Vagina (tissue), 2 donors: ENCODE measurements at places on chromosomes 2 and 18. TPM values are rescaled to one million over a fixed set of nuclear protein-coding genes. Genes with fewer than 3 reads are reported as not detected.
A peak's percentile ranks its signal among the peaks of the same experiment; 100 is the strongest.

Gene MARS2
- 8.3 TPM for total RNA-seq

Gene ALPI
- not detected for total RNA-seq

Gene HOXD3
- total RNA-seq, result 11.8 TPM

Gene MYO5B
- 22.6 TPM for total RNA-seq

Gene ITGA4
- total RNA-seq, result 4.9 TPM

Gene RBM44
- 0.98 TPM for total RNA-seq

DNA sequence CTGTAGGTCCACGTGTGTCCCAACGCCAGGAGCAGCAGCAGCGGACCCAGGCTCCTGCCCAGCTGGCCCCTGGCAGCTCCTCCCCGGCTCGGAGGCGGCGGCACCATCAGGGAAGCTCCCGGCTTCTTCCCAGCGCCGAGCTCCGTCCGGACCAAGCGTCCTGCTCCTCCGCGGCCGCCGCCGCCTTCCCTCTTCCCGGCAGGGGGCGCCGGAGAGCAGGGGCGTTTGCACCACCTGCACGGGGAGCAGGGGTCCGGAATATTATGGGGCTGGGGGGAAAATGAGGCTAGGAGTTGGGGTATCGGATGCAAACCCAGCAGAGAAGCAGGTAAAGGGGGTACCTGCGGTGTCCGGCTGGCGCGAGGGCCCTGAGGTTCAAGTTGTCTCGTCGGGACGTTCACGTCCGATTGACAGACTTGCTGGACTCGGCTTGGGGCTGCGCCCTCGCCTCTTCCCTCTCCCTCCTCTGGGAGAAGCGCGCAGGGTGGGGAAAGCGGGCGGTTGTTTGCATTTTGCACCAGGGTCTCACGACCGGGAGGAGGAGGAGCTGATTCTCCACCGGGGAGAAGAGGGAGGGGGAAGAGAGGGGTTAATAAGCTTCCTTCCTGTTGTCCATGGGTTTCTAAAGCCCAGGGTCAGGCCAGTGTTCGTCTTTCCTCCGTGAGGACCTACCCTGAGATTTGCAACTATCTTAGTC lies at the start of gene CCBE1:
Gene CCBE1 (minus strand): TSS at position 188 of the 697 bp plus-strand sequence.
- H3K4me3 ChIP-seq, result peak within 1 kb of the TSS; percentile 51
- no peaks in the 10 kb centered on the region for H3K36me3 ChIP-seq
- H3K4me1 ChIP-seq, result peaks cover 22% of the 10 kb centered on the region
- H3K27me3 ChIP-seq, result peaks cover 5% of the 10 kb centered on the region

GRCh38 chr2:17814601-17815000 lies 1.7 kb upstream of the MSGN1 start:
- H3K4me3 ChIP-seq, result no peak overlapping the region
- H3K27me3 ChIP-seq, result no peaks in the 10 kb centered on the region
- H3K4me1 ChIP-seq, result peaks cover 25% of the 10 kb centered on the region
- no peaks in the 10 kb centered on the region for H3K36me3 ChIP-seq
- peak overlapping the region; percentile 72 for H3K27ac ChIP-seq

GRCh38 chr2:230453006-230453405 lies 37.0 kb downstream of the SP100 start:
- no peak overlapping the region for H3K27ac ChIP-seq
- H3K4me1 ChIP-seq, result no peaks in the 10 kb centered on the region
- no peaks in the 10 kb centered on the region for H3K36me3 ChIP-seq

DNA sequence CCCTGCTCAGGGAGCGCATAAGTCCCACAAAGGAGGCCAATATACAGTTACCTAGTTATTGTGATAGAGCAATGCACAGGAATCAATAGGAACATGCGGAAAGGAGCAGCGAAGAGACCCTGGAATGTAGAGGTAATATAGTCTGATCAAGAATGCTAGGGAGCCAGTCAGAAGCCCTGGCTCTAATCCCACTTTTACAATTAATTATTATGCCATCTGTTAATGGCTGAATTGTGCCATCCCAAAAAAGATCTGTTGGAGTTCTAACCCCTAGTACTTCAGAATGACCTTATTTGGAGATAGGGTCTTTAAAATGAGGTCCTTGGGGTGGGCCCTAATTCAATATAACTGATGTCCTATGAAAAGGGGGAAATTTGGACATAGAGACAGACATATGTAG lies 7.7 kb upstream of the SPATS2L start:
- H3K27ac ChIP-seq, result no peak overlapping the region
- no peak for DNase-seq
- H3K4me1 ChIP-seq, result no peaks in the 10 kb centered on the region
- H3K36me3 ChIP-seq, result no peaks in the 10 kb centered on the region

- DNase-seq, result no peak
- H3K27me3 ChIP-seq, result no peaks in the 10 kb centered on the region
- H3K27ac ChIP-seq, result no peak overlapping the region
- H3K36me3 ChIP-seq, result no peaks in the 10 kb centered on the region
These were observed 47.4 kb downstream of the EXOC6B start for GRCh38 chr2:72778410-72778809.

DNA sequence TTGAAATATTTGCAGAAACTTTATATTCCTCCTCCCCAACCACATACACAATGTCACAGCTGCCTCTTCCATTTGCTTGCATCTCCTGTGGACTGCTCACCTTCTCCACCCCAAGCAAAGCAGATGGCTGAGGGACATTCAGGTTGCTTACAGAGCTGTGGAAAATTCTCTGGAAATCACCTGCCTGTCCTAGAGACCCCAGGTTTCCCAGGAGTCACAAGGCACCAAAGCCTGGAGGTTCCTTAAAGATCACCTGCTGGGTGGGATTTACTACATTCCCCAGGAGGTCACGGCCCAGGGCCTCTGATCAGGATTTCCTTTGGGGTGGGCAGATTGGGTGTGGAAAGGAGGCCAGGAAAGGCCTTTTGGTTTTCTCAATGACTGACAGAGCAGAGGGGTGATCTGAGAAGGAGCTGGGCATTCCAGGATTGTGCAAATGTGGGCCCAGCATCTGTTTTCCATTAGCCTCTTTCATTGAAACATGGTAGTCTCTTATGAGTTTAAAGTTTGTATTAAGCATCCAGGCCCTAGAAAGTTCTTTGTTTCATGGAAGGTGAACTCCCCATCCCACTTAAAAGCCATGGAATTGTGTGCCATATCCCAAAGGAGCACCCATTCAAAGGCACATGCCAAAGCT lies 410.7 kb upstream of the TNP1 start:
- H3K27ac ChIP-seq, result no peak overlapping the region
- DNase-seq, result no peak
- H3K4me3 ChIP-seq, result no peak overlapping the region
- H3K27me3 ChIP-seq, result no peaks in the 10 kb centered on the region
- no peaks in the 10 kb centered on the region for H3K36me3 ChIP-seq
- peaks cover 12% of the 10 kb centered on the region for H3K4me1 ChIP-seq

DNA sequence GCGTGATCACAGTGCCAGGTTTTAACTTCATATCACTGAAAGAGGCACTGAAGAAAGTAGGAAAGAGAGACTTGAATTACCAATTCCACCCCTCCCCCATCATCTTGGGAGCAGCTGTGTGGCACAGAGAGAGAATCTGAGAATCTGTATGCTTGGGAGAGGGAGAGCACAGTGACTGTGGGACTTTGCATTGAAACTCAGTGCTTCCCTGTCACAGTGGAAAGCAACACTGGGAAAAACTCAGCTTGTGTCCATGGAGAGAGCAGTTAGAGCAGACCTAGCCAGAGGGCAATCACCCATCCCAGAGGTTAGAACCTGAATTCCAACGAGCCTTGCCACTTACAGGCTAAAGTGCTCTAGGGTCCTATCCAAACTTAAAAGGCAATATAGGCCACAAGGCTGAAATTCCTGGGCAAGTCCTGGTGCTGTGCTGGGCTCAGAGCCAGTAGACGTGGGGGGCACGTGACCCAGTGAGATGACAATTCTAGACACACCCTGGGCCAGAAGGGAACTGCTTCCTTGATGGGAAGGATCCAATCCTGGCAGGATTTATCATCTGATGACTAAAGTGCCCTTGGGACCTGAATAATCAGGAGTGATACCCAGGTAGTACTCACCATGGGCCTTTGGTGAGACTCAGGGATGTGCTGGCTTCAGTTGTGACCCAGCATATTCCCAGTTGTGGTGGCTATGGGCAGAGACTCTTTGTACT lies 15.5 kb upstream of the ABCB11 start:
- H3K27ac ChIP-seq, result no peak overlapping the region
- DNase-seq, result no peak
- no peaks in the 10 kb centered on the region for H3K4me1 ChIP-seq
- H3K36me3 ChIP-seq, result no peaks in the 10 kb centered on the region
- no peaks in the 10 kb centered on the region for H3K27me3 ChIP-seq
- no peak overlapping the region for H3K4me3 ChIP-seq

DNA sequence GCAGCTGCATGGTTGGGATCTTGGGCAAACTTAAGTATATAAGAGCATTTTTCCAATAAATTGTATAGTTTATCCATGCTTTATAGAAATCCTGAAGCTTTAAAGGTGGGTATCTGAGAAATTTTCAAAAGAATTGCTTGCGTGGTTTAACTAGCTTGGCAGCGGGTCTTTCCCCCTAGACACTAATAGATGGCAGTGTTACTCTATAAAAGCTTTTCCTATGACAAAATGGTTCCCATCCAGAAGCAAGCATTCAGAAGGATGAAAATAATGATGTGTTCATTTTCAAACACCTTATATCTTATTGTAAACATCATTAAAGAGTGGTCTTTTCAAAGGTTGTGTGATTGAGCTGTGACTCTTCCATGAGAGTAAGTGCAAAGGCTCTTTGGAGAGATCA lies 45.9 kb downstream of the KDM3A start:
- H3K27me3 ChIP-seq, result no peaks in the 10 kb centered on the region
- no peak overlapping the region for H3K27ac ChIP-seq
- no peak for DNase-seq
- H3K4me3 ChIP-seq, result no peak overlapping the region

DNA sequence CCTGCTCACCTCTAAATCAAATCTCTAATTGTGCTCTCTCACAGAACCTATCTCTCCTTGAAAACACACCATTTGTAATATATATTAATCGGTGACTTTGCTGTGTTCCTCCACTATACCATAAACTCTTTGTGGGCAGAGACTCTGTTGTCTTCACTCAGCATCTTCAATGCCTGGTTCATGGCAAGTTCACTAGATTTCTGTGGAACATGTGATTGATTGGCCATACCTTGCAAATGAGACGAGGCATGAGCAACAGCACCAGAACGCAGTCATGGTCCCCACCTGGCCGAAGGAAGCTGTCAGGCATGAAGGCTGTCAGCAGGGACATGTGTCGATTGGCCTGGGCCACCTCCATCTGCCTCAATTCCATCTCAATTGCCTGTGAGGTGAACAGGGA lies 11.6 kb downstream of the DCTN1 start:
- no peak overlapping the region for H3K27ac ChIP-seq
- H3K4me3 ChIP-seq, result no peak overlapping the region
- DNase-seq, result no peak
- peaks cover 74% of the 10 kb centered on the region for H3K36me3 ChIP-seq
- no peaks in the 10 kb centered on the region for H3K27me3 ChIP-seq
- H3K4me1 ChIP-seq, result peaks cover 9% of the 10 kb centered on the region
